ENCODE measurements at places on chromosomes 11 and 22. TPM values are rescaled to one million over a fixed set of nuclear protein-coding genes. Genes with fewer than 3 reads are reported as not detected.

Gene CHRNA10
- total RNA-seq, result 0.78 TPM

Gene MYRF
- 15.9 TPM for total RNA-seq

Gene KRTAP5-10
- 0.15 TPM for total RNA-seq

Gene SPI1
- 10.9 TPM for total RNA-seq

Gene CSNK2A3
- 0.58 TPM for total RNA-seq

Gene OR4X1
- total RNA-seq, result not detected

Gene PUS3
- total RNA-seq, result 19.1 TPM

Gene USH1C
- total RNA-seq, result 1.2 TPM

Gene DMC1
- total RNA-seq, result not detected

Gene TRIM49D1
- not detected for total RNA-seq

DNA sequence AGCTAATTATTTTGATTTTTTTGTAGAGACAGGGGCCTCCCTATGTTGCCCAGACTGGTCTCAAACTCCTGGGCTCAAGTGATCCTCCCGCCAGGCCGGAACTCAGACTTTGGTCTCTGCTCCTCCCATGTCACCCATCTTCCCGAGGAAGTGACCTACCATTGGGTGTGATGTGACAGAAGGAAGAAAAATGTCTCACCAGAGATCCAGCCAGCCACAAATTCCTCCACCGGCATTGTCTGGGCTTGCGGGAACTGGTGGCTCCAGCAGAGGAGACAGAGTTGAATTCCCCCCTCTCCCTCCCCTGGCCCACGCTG is 772 bp downstream of the SLC25A45 start:
- no peak for DNase-seq

DNA sequence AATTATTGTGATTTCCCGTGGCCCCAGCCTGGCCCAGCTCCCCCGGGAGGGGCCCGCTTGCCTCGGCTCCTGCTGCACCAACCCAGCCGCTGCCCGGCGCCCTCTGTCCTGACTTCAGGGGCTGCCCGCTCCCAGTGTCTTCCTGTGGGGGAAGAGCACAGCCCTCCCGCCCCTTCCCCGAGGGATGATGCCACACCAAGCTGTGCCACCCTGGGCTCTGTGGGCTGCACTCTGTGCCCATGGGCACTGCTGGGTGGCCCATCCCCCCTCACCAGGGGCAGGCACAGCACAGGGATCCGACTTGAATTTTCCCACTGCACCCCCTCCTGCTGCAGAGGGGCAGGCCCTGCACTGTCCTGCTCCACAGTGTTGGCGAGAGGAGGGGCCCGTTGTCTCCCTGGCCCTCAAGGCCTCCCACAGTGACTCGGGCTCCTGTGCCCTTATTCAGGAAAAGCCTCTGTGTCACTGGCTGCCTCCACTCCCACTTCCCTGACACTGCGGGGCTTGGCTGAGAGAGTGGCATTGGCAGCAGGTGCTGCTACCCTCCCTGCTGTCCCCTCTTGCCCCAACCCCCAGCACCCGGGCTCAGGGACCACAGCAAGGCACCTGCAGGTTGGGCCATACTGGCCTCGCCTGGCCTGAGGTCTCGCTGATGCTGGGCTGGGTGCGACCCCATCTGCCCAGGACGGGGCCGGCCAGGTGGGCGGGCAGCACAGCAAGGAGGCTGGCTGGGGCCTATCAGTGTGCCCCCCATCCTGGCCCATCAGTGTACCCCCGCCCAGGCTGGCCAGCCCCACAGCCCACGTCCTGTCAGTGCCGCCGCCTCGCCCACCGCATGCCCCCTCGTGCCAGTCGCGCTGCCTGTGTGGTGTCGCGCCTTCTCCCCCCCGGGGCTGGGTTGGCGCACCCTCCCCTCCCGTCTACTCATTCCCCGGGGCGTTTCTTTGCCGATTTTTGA is 3.3 kb upstream of the ANKRD13D start:
- no peak for DNase-seq

GRCh38 chr11:86124251-86125233 is 55.7 kb upstream of the PICALM start:
- no peak for DNase-seq

GRCh38 chr11:85062659-85063058 is 564.5 kb downstream of the DLG2 start:
- no peak for DNase-seq

DNA sequence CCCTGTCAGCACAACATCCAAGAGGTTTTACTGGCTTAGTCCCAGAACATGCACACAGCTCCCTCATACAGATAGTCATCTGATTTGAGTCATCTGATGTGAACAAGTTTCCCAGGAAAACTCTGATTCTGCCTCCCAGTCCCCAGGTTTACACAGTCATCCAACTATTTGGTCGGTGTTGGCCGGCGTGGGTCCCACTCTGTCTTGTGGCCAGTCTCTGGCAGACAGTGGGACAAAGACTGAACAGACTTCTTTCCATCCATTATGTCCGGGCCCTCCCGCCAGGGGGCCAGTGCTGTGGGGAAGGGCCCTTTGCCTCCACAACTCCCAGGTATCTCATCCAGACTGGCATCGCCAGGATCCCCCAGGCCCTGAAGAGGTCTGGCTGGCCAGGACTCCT is 60.0 kb downstream of the BTG4 start:
- no peak for DNase-seq

DNA sequence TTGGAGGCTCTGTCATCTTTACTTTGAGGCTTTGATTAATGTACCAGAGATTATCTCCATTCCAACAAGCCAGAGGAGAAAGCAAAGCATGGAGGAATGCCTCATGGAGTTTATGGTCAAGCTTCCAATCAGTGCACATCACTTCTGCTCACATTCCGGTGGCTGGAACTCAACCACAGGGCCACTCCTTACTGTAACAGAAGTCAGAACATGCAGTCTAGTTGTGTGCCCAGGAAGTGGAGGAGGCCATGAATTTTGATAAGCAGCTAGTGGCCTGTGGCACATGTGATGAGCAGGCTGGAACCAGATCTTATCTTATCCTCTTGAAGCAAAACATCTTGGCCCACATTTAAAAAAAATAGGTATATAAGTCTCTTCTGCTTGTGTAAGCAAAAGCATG is 258.9 kb upstream of the ARHGAP20 start:
- DNase-seq, result no peak

DNA sequence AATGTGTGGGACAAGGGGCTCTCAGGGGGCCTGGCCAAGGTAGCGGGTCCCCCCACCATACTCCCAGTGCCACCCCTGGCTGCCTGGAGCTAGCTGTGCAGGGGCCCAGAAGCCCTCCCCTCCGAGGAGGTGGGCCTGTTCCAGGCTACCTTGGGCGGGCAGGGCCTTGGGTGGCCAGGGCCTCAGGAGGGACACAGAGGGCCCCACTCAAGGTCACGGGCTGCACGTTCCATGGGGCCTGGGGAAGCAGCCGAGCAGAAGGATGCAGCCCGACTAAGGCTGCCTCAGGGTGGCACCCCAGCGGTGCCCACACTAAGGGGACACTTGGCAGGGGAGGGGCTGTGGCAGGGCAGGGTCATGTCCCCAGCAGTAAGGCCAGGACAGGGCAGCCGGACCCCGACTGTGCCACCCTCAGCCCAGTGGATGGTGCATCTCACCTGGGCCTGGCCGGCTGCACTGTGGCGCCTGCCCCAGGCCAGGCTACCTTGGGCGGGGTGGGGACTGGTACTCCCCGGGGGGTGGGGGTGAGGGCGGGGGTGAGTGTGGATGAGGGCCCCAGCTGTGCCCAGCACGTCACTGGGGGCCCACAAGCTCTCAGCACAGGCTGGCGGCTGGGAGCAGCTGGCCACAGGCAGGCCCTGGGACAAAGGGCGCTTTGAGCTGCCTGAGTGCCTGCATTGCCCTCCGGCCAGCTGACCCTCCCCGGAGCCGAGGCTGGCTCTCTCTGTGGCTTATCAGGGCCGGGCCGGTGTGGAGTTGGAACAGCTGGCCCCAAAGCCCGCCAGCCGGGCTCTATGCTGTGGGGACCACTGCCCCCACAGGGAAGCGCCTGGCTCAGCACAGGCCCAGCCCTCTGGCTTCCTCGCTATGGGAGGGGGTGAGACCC is 117.1 kb downstream of the KCNQ1 start:
- DNase-seq, result no peak

- no peak for DNase-seq
Measured at GRCh38 chr11:69647390-69647748, 6.4 kb downstream of the CCND1 start.

GRCh38 chr22:31938296-31938695 is 6.0 kb upstream of the YWHAH start:
- no peak for DNase-seq

- DNase-seq, result no peak
Measured at GRCh38 chr11:119810478-119811232, 81.7 kb upstream of the NECTIN1 start.

GRCh38 chr11:111465400-111465799 is 46.8 kb downstream of the BTG4 start:
- DNase-seq, result no peak

- peak; percentile 38 for DNase-seq
Measured at GRCh38 chr22:38137876-38138687, 27.6 kb upstream of the BAIAP2L2 start.

- no peak for DNase-seq
Measured at GRCh38 chr11:66546368-66546965, at the start of gene ACTN3. Gene ACTN3 (plus strand): TSS chr11:66546903. CDS start chr11:66546938, 35 bp downstream.

- DNase-seq, result no peak
Measured at GRCh38 chr11:48127521-48128183, 89.0 kb upstream of the OR4B1 start.

- DNase-seq, result no peak
Measured at GRCh38 chr11:57379732-57380131, 1.2 kb downstream of the PRG3 start.

DNA sequence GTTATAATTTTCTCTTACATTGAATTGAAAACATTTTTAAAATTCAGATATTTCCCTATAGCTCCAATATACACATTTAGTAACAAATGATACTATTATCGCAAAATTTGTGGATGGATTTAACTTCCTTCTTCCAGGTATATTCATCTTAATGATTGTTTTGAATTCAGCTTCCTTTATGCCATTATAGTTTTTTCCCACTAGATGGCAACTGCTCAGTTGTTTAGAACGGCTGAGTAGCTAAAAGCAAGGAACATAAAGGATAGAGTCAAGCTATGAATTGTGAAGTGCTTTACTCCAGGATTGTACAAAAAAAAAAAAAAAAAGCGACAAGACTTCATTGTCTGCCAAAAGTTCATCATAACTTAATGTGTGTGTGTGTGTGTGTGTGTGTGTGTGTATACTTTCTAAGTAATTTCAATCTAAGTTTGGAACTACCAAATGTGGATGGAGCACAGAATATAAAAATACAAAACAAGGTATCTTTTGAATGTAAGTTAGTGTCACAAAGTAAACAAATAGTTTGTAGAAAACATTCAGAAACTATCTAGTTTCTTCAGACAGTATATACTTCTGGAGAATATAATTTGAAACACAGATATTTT is 846.4 kb downstream of the DLG2 start:
- DNase-seq, result no peak

DNA sequence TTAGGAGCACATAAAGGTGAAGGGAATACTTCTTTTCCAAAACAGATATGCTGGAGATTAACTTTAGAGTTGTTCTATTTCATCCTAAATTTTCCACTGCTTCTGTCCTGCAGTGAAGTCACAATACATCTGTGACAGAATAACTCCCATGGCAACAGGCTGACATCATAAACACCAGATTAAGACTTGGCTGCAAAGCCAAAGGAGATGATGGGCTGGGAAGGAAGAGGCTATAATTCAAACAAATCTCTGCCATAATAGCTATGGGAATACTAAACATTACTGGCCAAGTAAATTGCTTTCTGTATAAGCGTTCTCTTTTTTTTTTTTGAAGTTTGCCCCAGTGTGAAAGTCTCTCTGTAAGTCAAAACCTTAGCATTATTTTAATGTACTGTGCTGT is 107.7 kb downstream of the CADM1 start:
- no peak for DNase-seq

DNA sequence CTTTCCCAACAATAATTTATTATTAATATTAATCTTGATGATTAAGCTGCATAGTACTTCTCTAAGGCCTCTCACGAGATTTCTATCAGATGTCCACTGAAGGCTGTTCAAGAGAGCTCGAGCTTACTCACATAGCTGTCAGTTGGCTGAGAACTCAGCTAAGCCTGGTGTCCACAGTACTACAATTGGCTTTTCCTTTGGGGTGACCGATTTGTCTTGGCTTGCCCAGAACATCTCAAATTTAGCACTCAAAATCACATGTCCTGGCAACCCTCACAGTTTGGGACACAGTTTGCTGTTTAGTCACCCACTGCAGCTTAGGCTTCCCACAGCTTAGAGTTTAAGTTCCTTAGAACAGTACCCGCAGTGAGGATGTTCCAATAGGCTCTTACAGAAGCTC is 96.5 kb downstream of the LUZP2 start:
- DNase-seq, result no peak

- no peak for DNase-seq
Measured at GRCh38 chr11:34044664-34045485, 6.7 kb upstream of the CAPRIN1 start.

DNA sequence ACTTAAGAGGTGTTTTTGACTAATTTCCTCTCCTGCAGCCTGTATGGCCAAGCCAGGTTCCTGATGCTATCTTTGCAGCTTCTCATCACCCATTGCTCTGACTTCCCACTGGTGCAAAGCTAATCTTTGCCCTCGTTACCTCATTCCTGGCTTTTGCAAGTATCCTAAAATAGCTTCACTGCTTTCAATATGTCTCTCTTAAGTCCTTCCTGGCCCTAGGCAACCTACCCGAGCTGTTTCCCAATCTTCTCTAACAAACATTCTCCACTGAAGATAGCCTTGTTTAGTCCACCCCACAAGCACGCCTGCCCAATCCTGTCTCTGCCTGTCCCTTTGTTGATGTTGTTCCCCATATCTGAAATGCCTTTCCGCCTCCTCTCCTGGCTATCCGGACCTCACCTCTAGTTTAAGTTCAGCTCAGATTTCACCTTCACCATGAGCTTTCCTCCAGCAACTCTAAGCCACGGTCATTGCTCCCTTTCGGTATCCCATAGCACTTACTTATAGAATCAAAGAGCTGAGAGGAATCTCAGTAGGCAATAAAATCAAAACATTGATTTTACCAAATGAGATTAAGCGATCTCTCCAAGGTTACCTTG is 30.1 kb upstream of the CECR2 start:
- DNase-seq, result peak; percentile 78

- DNase-seq, result peak; percentile 73
Measured at GRCh38 chr11:112834277-112834755, 126.9 kb upstream of the NCAM1 start.

DNA sequence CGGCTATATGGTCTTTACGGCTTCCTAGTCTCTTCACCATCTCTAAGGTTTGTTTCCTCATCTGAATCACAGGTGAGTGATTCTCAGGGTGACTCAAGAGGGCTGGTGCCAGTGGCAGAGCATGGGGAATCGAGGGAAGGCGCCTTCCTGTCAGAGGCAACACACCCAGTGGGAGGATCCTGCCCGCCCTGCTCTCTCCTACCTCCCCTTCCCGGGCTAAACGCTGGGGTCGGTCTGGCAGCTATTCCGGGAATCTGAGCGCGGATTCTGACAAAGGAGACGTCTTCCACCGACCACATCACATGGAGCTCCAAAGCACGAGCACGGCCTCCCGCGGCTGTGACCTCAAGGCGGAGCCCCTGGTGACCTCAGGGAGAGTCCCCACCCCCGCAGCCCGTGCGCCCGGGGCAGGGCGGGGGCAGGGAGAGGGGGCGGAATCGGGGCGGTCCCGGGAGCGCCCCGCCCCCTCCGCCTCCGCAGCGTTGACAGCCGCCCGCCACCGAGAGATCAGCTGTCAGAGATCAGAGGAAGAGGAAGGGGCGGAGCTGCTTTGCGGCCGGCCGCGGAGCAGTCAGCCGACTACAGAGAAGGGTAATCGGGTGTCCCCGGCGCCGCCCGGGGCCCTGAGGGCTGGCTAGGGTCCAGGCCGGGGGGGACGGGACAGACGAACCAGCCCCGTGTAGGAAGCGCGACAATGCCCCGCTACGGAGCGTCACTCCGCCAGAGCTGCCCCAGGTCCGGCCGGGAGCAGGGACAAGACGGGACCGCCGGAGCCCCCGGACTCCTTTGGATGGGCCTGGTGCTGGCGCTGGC is at the start of gene SMPD1:
SMPD1 (plus strand) TSS at position 570 of the 813 bp plus-strand sequence; CDS start at position 695, 125 bp downstream.
- DNase-seq, result peak; percentile 96
